ENCODE measurements at places on chromosomes 7 and 10. TPM values are rescaled to one million over a fixed set of nuclear protein-coding genes. Genes with fewer than 3 reads are reported as not detected.

DNA sequence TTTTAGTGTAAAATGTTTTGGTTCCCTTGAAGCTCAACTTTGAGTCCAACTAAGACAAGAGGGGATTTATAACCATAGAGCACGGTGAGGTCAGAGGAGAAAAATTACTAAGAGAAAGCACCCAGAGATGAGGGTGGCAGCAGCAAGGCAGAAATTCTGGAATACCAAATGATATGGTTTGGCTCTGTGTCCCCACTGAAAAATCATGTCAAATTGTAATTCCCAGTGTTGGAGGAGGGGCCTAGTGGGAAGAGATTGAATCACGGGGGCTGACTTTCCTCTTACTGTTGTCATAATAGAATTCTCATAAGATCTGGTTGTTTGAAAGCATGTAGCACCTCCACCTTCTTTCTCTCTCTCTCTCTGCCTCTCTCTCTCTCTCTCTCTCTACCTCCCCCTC lies 19.4 kb upstream of the AKR1C1 start:
- DNase-seq: no peak

DNA sequence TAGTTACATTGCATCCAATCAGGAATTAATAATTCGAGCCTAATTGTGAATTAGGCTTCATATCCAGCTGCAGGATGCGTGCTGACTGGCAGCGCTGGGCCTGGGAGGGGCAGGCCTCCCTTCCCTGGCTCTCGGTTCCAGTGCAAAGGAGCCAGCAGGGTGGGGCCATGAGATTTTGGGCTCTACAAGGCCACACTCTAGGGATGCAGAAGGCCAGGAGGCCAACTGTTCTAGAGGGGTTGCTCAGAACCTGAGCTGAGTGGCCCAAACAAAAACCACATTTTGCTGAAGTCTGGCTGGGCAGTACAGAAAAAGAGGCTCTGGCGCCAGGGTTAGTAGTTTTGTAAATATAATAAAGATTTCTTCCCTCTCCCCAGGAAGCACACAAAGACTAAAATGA lies 72.3 kb downstream of the CLEC2L start:
- no peak for DNase-seq

- DNase-seq: no peak
Measured at GRCh38 chr10:68171539-68172080, 60.3 kb downstream of the ATOH7 start.

DNA sequence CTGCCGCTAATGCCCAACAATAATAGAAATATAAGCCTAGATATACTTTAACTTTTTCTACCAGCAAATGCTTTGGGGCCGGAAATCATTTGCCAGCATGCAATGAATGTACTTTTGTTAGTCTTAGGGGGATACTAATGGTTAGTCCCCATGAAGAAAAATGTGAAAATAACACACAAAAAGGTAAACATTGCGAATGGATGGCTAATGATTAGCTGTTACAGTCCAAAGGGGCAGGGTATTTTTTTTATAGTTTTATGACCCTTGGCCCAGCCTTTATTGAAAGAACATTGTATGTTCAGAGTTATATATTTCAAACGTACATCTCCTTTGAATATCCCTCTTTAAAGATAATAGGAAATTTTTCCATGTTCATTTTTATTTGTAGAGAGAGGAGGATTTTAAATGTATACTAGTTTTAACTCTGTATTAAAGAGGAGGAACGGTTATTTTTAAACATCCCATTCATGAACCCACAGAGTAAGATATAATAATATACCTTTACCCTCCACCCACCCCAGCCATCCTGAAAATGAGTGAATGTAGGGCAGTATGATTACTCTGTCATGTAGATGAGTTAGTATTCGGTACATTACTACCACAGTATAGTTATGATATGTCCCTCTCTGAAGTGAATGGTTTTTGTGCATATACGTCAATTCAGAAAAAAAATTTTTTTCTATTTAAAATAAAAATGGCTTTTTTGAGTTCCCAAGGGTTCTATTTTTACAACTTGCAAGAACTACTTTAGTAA lies 63.6 kb downstream of the ARID5B start:
- DNase-seq: no peak

DNA sequence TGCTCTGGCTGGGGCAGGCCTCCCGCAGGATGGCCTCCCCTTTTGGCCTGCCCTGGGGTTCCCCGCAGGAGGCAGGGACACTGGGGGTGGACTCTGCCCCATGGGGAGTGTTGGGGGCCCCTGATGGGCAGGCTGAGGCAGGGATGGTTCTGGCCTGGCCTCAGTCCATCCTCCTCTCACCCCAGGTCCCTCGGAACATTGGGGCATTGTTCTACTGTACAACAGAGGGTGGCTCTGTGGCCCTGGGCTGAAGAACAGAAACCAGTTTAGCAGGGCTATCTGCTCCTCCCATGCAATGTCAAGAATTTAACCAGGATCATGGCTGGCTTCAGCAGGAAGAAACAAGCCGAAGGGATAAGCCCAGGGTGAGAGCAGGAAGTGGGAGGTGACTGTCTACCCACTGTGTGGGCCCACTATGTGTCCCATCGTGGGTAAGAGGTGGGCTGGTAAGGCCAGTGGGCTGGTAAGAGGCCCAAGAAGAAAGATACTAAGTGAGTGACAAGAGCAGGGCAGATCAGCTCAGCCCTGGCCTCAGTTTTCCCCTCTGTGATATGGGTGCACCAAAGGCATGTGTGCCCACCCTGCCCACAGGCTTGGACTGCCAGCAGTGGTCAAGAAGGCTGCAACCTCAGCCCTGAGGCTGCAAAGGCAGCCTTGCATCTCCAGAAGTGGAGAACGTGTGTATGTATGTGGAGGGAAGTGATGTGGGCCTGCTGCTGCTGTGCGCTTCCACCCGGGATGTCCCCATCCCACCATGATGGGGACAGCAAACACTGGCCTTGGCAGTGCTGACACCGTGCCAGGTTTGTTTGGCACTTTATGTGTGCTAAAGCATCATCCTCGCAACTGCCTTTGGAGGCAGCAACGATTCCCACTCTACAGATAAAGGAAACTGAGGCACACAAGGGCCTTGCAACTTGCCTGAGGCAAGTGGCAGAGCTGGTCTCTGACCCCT lies 138.9 kb downstream of the SH3PXD2A start:
- DNase-seq: no peak

DNA sequence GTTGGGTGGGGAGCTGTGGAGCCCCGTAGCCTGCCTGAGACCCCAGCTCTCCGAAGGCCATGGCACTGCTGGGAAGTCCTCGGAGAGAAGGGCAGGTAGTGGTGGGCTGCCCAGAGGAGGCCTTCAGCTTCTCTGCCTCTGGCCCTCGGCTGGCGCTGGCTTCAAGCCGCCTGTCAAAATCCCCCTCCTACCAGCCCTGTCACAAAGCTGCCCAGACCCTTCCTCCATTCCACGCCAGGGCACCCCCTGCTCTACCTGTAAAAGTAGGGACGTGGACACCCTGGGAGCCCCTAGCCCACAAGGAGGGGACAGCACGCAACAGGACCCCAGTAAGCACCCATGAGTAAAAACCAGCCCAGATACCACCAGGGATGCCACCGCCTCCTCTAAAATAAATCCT lies 31.6 kb downstream of the MAD1L1 start:
- no peak for DNase-seq

- DNase-seq: no peak
Measured at GRCh38 chr7:23520582-23520981, 11.2 kb downstream of the TRA2A start.

- DNase-seq: no peak
Measured at GRCh38 chr10:42956045-42956444, 120.8 kb upstream of the RET start.

DNA sequence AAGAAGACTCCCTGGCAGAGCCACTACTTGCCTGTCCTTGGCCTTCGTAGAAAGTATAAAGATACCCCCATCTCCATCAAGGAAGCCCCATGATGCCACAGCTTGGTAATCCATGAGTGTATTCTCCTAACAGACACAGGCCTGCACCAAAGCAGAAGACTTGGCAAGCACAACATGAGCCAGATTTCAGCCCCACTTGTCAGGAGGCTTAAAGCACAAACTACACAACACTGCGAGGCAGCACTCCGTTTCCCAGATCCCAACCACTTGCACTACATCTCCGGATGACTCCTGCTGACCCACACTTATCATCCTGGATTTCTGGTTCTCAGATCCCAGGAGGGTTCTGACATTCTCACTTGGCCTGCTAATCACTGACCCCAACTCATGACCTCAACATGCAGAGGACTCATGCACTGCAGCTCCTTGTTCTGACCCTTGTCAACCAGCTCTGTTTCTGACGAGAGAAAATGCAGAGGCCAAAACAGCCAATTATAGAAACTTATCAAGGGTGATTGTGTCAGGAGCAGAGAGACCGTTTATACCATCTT lies 100.8 kb downstream of the RELN start:
- no peak for DNase-seq

DNA sequence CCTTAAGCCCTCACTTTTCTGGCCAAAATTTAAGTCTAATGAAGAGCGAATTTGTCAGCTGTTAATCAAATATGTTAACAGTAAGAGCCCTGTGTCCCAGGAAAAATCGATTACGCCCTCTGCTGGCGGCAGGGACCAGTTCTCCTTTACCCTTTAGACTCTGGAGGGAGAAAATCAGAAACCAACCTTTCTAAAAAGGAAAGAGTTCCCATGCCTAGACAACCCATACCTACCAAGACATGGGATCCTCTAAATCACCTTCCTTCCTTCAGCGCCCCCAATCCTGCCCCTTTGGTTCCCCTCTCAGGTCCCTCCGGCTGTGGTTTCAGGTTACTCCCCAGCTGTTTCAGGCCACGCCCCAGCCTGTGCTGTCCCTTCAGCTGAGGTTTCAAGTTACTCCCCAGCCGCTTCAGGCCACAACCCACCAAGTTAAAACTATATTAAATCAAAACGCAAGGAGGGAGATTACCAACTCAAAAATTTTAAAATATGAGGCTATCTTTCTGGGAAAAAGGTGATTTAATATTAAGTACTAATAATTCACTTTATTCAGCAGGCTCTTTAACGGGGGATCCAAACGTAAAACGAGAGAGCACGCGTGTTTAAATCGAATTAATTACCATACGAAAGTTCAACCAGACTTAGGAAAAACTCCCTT lies 1.4 kb upstream of the AKR1B15 start:
- DNase-seq: no peak

DNA sequence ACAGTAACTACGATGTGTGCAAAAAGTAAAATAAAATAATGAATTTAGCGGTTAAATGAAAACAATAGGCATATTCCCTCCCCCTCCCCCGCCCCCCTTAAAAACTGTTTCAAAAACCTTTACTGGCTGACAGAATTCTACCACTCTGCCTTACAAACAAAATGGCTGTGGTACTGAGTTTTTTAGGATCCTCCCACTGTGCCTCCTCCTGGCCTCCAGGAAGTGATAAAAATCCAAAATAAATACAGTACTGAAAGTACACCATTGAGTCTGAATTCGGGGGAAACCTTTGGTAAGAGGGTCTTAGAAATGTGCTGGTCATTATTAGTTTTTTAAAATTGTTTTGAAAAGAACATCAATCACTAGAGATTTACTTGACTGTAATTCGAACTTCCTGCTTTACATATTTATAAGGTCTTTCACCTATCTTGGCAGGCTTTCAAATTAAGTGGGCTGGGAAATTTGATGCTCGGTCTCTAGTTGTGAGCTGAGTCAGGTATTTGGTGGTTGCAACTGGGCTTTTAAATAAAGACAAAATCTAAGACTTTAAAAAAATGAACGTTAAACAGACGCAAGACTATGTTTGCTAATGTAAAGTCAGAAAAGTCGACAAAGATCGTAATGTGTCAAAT lies 32.5 kb upstream of the EPC1 start:
- no peak for DNase-seq

DNA sequence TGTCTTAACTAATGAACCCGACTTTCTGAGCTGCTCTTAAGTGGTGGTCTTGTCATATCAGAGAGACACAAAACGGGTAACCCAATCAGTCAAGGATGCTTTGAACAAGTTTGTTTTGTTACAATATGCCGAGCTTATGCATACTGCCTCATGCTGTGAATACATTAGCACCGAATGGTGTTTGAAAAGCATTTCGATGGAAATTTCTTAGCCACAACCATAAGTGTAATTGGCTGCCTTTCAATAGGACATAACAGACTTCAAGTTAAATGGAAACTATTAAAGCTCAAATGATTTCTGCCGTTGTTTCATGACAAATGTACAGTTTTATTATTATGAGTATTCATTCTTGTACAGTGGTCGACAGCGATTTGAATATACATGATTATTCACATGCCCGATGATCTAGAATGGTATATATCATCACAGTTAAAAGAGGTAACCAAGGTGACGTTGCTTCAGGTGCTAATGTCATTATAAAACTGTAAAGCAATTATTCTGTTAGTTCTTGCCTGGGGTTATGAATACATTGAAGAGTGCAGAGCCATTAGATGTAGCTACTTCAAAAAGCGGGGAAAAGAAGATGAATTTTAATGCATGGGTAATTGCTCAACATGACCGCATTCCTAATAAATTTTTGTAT lies 118.8 kb downstream of the EBF3 start:
- no peak for DNase-seq

DNA sequence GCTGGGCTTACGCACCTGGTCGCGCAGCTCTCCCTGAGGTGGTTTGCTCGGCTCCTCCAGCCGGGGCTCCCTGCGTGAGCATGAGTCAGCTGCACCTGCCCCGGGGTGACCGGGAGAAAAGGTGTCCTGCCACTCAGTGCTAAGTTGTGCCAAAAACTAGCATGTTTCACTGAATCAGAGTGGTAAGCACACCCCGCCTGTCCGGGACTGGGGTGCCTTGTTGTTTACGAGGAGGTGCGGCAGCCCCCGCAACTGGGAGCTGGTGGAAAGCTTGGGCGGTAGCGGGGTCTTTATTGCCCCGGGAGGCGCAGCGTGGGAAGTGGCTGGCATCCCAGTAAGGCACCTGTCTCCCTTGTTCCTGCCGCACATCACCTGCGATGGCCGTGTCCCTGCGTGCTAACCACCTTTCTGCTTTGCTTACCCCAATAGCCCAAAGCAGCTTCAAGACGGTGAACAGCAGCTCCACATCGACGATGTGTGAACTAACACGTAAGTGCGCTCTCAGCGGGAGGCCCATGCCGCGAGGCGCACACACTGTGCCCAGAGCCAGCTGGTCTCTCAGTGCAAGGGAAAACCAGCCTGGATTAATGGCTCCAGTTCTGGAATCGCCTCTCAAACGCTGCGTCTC lies 506.6 kb upstream of the FOXK1 start:
- DNase-seq: no peak

- no peak for DNase-seq
Measured at GRCh38 chr10:116385994-116386809, 41.4 kb upstream of the PNLIPRP3 start.

Gene VPS41
- 21.2 TPM for total RNA-seq

Gene PKD1L1
- total RNA-seq: 0.13 TPM

Gene MMRN2
- 7.1 TPM for total RNA-seq

Gene GPR37
- 6.0 TPM for total RNA-seq

Gene OR2AE1
- not detected for total RNA-seq

Gene GTPBP4
- 26.6 TPM for total RNA-seq

Gene CYP3A4
- total RNA-seq: not detected

Gene SLC26A4
- total RNA-seq: 0.13 TPM

Measured in esophagus squamous epithelium (tissue), 5 donors.